Left ventricle myocardium inferior (tissue), 1 donor: ENCODE measurements at places on chromosomes 4 and X.

DNA sequence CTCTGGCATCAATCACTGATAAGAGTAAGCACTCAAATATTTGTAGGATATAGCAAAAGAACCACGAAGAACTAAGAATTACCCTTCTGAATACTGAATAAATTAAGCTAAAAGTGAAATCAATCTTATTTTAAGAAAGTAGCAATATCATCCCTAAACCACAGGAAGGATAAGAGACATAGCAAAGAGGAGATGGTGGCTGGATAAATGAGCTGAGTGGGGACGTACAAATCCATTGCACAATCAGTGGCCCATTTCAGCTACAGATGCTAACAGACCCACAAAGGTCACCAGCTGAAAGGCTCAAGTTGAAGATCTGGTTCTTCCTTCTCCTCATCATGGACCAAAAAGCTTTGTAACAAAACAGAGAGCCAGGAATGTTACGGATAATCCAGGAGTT is 77.1 kb downstream of the SLC9A7 start:
- no peak for DNase-seq

- no peak for DNase-seq
Measured at GRCh38 chr4:844752-845232, 18.9 kb upstream of the CPLX1 start.

DNA sequence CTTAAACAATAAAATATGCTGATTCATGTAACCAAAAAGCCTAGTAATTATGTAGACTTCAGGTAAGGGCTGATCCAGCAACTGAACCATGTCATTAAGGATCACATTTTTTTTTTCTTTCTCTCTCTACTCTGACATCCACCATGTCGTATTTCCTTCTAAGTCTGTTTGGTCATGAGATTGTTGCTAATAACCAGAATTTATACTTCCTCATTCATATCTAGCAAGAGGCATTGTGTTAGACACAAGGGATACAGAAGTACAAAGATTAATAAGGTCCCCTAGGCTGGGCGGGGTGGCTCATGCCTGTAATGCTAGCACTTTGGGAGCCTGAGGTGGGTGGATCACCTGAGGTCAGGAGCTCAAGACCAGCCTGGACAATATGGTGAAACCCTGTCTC is 24.1 kb downstream of the PHEX start:
- DNase-seq, result no peak

DNA sequence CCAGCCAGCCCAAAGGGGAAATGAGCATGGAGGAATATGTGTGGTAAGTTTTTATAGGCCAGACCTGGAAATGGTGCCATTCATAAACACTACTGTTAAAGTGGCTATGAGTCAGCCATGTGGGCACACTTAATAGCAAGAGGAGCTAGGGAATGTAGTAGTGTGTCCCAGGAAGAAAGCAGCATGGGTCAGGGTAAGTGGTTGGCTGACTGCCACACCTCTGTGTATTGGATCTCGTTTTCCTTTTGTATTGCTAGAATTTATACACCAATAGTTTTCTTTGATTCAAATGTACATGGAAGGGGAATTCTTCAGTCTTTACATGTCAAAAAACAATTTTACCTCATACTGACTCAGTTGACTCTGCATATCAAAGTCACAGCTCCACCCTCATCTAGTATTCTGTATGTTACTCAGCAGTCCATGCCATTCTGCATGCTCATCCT is 22.9 kb upstream of the SGMS2 start:
- no peak for DNase-seq

DNA sequence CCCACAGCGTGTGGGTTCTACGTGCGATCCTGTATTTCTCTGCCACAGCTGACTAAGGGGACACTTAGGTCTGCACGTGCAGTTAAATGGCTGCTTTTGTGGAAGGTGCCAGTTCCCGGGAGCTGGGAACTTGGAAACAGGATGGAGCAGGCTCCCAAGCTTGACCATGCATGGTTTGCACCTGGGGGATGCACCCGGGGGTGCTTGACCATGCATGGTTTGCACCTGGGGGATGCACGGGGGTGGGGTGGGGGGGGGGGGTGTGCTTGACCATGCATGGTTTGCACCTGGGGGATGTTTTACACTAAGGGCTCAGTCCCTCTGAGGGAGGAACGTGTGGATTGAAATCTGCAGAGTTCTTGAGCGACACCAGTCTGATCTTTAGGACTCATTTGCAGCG is 5.7 kb downstream of the WFS1 start:
- no peak for DNase-seq

DNA sequence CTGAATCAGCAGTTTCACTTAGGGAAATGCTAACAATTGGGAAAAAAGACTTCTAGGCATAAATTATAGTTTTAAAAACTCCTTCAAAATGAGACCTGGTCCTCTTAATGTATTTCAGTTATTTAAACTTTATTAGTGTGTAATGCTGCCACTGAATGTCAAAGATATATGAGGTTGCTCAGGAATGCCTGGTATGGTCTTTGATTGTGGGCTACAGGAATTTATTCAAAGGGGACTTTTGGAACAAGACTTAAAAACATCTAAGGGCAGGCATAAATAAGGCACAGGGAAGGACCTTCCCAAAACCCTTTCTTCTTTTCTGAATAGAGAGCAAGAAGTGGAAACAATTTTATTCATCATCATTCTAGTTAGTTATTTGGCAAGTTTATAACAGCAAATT is 439.1 kb downstream of the TLL1 start:
- DNase-seq, result no peak

GRCh38 chr4:82429728-82430192 is 502 bp downstream of the HNRNPDL start:
- DNase-seq, result no peak

DNA sequence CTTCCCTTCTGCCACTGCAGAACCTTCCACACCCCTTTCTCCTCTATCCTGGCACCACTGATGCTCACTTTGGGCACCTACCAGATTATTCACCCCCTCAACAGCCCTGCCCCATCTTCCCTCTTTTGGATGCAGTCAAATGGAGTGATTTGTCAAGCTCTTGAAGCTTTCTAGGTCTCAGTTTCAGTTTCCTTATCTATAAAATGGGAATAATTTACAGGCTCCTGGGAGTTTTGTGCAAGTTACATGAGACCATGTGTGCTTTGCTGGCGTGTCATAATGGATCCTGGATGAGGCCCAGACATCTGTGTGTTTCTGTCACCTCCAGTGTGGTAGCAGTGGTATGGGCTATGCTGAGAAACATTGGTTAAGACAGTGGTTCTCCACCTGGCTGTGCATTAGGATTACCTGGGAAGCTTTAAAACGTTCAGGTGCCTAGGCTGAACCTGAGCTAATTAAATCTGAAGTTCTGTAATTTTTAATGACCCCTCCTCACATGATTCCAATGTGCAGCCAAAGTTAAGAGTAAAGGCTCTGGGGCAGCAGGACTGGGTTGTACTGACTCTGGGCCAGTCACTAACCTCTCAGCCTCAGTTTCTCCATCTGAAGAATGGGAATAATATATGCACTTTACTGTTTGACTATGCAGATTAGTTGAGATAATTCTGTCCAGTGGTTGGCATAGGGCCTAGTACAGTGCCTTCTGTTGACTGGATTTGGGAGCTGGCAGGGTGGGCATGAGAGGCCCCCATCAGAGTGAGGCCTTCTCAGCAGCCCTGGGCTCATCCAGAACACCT is 6.8 kb upstream of the MGST2 start:
- no peak for DNase-seq

- no peak for DNase-seq
Measured at GRCh38 chrX:7943600-7944245, 16.5 kb upstream of the PNPLA4 start.

DNA sequence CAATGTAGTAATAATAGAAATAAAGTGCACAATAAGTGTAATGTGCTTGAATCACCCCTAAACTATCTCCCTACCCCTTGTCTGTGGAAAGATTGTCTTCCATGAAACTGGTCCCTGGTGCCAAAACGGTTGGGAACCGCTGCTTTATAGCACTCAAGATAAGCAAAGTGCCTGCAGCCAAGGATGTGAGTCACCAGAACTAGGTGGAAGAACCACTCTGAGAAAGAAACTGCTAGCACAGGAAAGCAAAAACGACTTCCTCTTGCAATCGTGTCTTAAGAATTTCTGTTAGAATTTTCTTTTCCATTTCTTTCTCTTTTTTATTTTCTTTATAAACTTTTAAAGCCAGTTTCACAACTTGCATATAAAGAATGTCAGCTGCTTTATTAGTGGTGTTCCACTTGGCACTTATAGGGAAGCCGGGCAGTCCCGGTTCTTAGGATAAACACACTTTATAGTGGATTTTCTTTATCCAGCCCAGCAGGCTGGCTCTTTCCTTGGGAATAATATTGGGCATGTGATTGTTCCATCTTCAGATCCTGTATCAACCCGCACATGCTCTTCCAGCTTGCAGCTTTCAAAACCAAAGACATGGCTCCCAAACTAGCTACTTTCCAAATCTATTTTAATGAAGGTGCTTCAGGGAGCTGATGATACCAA is 32.3 kb upstream of the CXCL8 start:
- peak; percentile 54 for DNase-seq

DNA sequence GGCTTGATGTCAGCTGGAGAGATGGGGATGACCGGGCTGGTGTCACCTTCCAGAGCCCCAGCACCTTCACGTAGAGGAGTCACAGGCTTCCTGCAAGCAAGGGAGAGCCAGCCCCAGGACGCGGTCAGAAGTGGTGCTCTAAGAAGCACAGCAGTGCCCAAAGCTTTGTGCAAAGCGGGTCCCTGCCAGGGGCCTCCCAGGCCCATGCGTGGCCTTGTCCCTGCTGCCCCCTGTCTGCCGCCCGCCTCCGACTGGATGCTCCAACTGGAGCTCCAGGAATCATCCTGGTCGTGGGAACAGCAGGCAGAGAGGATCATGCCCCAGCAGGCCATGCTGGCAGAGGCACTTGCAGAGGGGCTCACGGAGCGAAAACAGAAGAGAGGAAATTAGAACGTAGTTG is 40.1 kb upstream of the LRPAP1 start:
- DNase-seq, result no peak

DNA sequence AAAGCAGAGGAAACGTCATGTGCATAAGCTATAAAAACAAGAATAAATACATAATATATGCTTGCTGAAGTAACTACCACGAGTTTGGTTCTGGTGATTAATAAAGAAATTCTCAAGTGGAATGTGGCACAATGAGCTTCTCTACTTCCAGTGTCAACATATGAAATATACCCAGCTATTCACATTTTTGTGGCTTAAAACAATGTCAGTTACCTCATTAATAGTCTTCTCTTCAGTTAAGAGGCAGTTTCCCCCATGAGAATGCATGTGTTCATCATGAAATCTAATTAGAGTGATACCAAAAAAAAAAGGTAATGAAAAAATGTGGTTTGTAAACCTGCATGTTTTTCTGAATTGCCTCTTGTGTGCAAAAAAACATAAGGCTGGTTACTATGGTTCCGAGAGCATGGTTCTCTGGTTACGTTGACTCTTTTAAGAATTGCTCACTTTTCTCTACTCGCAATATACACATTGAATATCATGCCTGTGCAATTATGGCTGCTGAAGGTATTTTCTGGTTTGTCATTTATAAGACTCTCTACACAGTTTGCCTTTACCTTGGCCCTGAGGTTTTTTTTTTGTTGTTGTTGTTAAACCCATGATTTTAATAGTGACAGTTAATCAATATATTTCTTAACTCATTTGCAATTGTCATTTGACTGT is 108.2 kb downstream of the PCDH7 start:
- no peak for DNase-seq

- no peak for DNase-seq
Measured at GRCh38 chr4:7189066-7189465, 3.3 kb upstream of the SORCS2 start.

DNA sequence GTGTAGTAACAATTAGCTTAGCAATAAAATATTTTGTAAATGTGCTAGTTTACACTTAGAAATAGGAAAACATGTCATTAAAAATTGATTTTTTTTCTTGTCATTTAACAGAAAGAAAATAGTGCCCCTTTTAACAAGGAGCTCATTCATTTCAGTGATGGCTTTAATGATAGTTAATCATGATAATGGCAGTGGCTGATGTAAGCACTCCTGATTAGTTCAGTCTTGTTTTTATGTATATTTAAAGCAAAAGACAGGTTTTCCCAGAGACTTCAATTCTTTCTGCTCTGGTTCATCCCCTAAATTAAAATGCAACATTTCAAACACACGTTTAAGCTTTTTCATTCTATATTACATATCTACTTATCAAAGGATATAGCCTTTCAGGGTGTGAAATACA is 1039.5 kb upstream of the PCDH7 start:
- DNase-seq, result no peak

DNA sequence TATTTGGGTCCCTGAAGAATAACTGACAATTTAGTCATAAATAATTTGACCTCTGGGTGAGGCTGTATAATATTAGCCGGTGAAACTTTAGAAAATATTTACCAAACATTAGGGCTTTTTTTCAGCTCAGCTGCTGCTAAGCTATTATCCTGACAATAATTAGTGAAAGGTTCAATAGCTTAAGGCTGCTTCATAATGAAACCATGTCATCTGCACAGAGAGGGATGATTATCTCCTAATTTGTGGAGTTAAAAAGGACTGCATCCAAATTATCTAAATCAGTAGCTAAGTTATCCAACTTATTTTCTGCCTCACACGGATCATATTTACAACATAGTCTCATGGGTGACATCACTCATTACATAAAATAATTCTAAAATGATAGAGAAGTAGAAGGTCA is 1249.8 kb downstream of the RAPGEF2 start:
- DNase-seq, result no peak

GRCh38 chr4:41665636-41666207 is 82.8 kb downstream of the PHOX2B start:
- no peak for DNase-seq

DNA sequence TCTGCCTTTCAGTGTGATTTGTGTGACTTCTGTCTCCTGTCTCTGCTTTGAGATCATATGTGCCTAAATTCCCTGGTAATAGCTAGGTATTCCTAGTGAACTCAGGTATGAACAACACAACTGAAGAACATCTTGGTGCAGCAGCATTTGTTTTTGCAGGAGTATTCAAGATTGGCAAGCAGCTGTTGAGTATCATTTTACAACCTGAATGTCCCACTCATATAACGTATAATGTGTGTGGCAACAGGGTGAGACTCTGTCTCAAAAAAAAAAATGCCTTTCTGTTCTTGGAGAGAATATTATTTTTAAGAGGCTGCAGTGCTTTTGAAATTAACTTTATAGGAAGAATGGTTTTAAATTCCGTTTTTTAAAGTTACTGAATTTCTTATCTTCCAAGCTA is 7.7 kb downstream of the LSM6 start:
- no peak for DNase-seq

DNA sequence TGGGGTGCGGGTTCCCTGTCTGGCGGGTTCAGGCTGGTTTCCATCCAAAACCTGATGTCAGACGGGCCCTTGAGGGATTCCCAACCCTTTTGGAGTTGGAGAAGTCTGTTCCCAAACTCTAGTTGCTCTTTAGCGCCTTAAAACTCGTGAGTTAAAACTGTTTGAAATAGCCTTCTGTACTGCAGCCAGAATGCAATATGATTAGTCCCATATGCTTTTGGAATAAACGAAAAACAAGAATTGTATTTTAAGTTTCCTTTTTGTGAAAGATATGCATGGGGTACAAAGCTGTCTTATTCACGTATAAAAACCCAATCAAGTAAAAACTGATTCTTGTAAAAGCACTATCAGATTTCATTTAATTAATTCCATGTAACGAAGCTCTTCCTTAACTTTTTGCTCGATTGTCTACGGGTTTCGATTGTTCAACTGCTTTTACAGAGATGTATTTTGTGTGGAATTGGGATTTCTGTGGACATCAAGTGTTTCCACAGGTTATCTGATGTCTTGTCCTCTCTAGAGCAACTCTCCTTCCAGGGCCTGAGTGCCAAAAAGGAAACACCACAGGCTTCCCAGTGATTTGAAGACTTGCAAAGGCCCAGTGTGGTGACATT is 49.5 kb downstream of the CLDN34 start:
- no peak for DNase-seq
